Smooth muscle cell of the brain vasculature (primary cell): ENCODE measurements at places on chromosomes 7 and 10.

- DNase-seq = no peak
Observed at GRCh38 chr10:6176691-6177231, 26.0 kb upstream of the PFKFB3 start.

- DNase-seq = no peak
Observed at GRCh38 chr10:113704637-113705343, 25.1 kb downstream of the CASP7 start.

- no peak for DNase-seq
Observed at GRCh38 chr7:44065431-44066110, at the start of gene PGAM2. Gene PGAM2 (minus strand): TSS chr7:44065567. CDS start chr7:44065529, 38 bp downstream.

DNA sequence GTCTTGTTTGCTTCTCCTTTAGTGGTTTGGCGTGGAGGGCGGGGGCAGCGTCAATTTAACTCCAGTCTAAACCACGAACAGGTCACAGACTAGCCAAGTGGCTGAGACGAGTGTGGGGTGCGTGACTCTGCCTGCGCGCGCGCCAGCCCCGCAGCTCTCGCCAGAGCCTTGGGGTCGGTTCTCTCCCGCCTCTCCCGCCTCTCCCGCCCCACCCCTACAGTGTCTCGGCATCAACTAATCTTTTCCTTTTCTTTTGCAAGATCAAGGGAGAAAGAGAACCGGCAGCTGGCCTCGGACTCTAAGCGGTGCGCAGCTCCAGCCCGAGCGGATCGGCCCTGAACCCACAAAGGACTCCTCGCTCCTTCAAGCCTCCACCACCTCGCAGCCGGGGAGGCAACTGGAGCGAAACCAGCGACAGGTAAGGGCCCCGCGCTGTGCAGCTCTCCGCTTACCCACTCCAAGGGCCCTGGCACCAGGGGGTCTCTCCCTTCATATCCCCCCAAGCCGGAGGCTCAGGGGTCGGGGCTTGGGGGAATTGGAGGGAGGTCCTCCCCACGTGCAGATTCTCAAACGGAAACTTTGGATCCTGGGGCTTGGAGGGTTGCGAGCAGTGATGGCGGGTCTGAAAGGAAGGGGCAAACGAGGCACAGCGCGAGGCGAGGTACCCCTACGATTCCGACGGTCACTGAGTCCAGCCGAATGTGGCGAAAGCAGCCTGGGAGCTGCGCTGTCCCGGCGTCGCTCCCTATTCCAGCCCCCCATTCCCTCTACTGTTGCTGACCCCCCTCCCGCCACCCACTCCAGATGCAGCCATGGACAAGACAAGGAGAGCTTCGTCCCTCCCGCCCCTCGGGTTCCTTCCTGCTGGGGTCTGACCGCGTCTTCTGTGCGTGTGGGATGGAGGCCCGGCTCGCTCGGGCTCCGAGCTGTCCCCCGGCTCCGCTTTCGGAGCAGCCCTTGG lies 829 bp downstream of the CHRM2 start:
- no peak for DNase-seq
